ENCODE measurements at places on chromosomes 2 and 18. TPM values are rescaled to one million over a fixed set of nuclear protein-coding genes. Genes with fewer than 3 reads are reported as not detected.

DNA sequence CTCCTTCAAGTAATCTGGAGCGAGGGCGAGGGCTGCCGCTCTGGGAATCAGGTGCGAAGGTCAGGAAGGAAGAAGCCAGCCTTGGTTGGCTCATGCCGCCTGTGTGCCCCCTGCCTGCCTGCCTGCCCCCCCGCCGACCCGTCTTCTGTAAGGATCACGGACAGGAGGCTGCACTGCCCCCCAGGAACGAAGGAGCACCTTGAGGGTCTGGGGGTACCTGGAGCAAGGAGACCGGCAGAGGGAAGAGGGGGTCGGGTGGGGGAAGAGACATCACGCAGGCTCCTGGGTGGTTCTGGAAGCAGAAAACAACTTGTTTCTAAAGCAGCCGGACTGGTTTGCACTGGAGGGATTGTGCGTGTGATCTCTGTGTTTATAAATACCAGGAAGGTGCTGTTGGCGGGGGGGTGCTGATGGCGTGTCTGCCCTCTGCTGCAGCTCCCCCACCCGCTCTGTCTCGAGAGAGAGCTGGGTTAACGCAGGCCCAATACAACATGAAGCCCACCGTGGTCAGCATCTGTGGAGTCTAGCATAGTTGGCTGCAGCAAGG lies 1.7 kb downstream of the FOSL2 start:
- DNase-seq = no peak

GRCh38 chr18:23824240-23824639 lies 135.0 kb downstream of the LAMA3 start:
- no peak for DNase-seq

Gene L3MBTL4
- total RNA-seq = 0.07 TPM

Gene POTEJ
- total RNA-seq = not detected

Gene NFATC1
- total RNA-seq = 46.7 TPM
